ENCODE measurements at places on chromosomes 1 and 21. TPM values are rescaled to one million over a fixed set of nuclear protein-coding genes. Genes with fewer than 3 reads are reported as not detected.

- no peak for ATAC-seq
Observed at GRCh38 chr1:74502858-74503257, 9.6 kb downstream of the LRRC53 start.

- ATAC-seq, result peak; percentile 100
Observed at GRCh38 chr1:225777583-225778336, at the start of gene SRP9. Gene SRP9, plus strand, starts transcription at chr1:225777826. Its CDS starts 115 bp downstream, at chr1:225777941.

DNA sequence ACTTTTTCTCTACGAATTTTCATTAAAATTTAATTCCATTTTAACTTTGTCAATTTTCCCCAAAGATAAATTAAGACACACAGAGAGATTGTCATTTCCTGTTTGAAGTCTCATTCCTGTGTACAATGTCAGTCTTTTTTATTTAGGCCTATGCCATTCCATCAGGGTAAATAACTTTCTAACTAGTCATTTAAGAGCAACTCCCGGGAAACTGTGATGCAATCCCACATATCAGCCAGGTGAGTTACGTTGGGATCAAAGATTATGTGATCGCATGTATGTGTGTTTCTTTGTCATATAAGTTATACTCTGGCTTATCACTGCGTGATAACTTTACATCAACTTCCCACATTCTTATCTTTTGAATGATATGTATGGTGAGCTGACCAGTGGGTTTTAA lies 86.1 kb upstream of the S1PR1 start:
- no peak for ATAC-seq

DNA sequence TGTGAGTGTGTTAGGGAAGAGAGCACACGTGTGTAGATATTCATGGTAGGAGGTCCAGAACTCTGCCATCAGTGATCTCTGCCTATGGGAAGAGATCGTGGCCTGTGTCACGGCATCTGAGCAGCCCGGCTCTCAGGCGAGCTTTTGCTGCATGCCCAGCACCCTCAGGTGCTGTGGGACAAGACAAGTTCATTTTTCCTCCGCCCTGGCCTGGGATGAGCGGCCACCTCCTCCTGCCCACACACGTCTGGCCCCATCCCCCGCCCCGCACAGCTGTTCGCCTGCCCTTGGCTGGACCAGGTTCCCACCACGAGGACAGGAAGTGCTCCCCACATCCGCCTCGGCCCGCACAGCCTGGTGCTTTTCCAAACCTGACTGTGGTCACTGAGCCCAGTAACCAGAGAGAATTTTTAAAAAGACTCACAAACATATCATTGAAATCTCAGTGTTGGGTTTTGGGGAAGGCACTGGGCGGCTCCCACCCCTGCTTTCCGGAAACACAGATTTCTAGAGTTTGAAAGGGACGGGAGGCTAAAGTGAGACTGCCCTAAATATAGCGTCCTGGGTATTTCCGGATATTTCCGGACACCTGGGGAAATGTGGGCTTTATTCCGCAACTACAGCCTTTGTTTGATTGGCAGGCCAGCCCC lies 18.0 kb downstream of the BMP8A start:
- ATAC-seq, result peak; percentile 21

SPRR2F gene
- total RNA-seq, result 198 TPM

IGSF21 gene
- total RNA-seq, result not detected

GRCh38 chr1:229537894-229538293 lies 20.6 kb downstream of the ABCB10 start:
- no peak for ATAC-seq

DNA sequence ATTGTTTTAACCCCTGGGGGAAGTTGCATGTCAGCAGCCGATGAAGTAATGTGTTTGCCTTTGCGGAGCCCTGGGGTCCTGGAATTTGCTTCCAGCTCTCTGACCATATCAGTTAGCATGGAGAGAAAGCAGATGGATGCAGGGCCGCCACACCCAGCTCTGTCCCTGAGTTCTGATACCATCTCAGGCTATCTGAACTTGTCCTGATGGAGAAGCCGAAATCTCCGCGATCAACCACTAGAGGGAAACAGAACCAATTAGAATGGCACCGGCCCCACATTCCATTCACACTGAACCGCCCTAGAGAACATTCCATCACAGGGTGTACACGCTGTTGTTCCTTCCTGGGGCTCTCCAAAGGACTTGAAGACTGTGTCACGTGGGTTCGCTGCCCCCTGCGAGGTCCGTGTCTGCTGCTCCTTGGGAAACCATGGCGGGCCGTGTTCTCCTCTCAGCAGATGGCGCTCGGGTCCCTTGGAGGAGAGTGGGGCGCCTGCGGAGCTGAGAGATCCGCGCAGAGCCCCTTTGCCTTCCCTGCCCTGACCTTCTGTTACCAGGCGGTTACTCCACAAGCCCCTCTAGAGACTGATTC lies 75.4 kb downstream of the ABCA4 start:
- peak; percentile 96 for ATAC-seq

- ATAC-seq, result no peak
Observed at GRCh38 chr1:166914111-166914510, 38.0 kb upstream of the TADA1 start.

SPAG17 gene
- total RNA-seq, result 18.8 TPM

ANKRD65 gene
- 11.9 TPM for total RNA-seq

B4GALT3 gene
- 17.7 TPM for total RNA-seq

GRCh38 chr1:202149566-202149965 lies 5.0 kb upstream of the ARL8A start:
- no peak for ATAC-seq

DNA sequence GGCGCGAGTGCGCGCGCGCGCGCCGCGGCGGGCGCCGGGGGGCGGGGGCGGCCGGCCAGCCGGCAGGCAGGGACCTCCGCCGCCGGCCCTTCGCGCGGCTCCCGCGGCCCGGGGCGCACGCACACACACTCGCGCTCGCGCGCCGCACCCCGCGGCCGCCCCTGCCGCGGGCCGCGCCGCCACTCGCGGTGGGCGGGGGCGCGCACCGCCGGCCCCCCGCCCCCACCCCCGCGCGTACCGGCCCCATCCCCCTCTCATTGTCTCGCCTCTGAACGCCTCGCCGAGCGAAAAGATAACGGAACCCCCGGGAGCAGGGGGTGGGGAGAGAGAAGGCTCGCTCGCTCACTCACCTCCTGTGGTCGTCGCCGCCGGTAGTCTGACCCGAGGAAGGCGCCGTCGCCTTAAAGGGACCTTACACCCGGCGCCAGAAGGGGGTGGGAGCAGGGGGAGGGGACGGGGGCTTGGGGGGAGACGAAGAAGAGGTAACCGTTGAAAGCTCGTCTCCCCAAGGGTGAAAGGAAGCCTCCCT lies 428 bp downstream of the POGZ start:
- ATAC-seq, result peak; percentile 60

- ATAC-seq, result no peak
Observed at GRCh38 chr1:64287071-64287470, 83.6 kb downstream of the UBE2U start.

CD1B gene
- not detected for total RNA-seq

GRCh38 chr1:180252638-180253536 lies 22.8 kb downstream of the LHX4 start:
- ATAC-seq, result peak; percentile 65

GRCh38 chr1:40648200-40648599 lies 17.3 kb downstream of the RIMS3 start:
- no peak for ATAC-seq

DNA sequence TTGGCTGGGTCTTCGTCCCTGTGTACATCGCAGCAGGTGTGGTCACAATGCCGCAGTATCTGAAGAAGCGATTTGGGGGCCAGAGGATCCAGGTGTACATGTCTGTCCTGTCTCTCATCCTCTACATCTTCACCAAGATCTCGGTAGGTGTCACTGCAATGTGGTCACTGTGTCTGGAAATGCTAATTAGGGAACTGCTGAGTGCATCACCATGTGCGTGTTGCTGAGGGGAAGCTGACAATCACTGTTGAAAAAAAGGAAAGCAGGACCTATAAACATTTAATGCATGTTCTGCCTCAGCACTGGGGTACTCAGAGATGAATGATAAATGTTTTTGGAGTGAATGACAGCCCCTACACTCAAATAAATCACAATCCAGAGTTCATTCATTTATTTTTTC lies 6.8 kb downstream of the SLC5A9 start:
- no peak for ATAC-seq

DNA sequence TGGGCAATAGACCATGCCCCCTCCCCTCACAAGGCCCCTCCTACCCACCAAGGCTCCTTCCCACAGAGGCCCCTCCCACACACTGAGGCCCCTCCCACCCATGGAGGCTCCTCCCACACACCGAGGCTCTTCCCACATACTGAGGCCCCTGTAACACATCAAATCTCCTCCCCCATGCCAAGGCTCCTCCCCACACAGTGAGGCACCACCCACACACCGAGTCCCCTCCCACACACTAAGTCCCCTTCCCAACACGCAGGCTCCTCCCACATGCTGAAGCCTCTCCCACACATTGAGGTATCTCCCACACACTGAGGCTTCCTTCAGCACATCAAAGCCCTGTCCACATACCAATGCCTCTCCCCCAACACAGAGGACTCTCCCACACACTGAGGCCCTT lies 391.8 kb downstream of the CAMTA1 start:
- no peak for ATAC-seq

FCRL6 gene
- not detected for total RNA-seq

DNA sequence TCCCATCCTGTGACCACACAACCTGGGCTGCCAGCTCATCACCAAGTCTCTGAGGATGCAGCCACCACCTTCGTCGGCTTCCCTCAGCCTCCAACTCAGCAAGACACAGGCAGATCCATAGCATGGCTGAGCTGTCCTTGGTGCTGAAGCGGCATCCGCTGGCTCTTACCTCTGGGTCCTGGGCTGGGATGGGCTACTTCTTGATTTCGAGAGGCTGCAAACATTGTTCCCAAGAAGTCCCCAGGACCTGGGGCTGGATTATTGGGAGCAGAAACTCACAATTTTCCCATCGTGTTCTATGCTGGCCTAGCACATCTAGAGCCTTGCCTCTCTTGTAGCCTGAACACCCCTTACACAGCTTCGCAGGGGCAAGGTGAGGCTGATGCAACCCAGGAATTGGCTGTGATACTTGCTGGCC lies 24.9 kb upstream of the C1QA start:
- peak; percentile 53 for ATAC-seq

DNA sequence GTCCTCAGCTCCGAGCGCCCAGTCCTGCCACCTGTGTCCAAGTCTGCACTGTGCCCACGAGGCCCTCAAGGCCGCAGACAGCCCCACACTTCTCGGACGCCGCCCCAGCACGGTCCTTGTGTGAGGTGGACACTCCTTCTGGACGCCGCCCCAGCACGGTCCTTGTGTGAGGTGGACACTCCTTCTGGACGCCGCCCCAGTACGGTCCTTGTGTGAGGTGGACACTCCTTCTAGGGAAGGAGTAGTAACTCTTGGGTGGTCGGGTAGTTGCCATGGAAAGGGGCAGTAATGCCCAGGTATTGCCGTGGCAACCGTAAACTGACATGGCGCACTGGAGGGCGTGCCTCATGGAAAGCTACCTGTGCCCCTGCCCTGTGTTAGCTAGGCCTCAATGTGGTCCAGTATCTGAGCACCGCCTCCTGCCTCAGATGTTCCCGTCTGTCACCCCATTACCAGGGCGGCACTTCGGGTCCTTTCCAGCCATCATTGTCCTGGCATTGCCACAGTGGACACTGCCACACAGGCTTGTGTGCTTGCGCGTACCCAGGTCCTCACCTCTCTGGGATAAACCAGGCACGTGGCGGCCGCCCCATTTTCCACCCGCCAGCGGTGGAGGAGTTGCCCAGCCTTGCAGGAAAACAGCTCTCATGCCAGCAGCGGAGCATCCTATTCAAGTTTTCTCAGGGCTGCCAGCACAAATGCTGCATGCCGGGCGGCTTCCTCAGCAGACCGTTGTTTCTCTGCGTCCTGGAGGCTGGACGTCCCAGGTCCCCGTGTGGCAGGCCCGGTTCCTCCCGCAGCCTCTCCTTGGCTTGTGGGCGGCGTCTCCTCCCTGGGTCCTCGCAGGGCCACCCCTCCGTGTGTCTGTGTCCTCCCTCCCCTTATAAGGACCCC lies 40.8 kb upstream of the POFUT2 start:
- ATAC-seq, result no peak

DNA sequence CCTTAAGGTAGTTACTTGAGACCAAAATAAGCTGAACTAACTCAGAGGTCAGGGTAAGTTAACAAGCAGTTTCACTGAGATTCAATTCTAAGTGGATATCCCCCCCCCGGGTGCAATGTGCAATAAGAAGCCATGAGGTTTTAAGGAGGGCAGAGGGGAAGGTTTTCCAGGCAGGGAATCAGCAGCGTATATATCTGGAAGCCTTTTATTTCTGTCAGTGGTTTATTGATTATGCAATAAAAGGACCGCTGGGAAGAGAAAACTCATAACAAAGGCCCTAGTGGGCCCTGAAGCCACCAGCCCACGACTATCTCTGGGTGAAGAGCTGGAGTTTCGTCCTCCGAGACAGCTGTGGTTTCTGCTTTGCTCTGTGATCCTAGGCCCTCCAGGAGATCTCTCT lies 53.1 kb upstream of the CTPS1 start:
- no peak for ATAC-seq

DCST2 gene
- 1.3 TPM for total RNA-seq

ODF2L gene
- 23.0 TPM for total RNA-seq

DNA sequence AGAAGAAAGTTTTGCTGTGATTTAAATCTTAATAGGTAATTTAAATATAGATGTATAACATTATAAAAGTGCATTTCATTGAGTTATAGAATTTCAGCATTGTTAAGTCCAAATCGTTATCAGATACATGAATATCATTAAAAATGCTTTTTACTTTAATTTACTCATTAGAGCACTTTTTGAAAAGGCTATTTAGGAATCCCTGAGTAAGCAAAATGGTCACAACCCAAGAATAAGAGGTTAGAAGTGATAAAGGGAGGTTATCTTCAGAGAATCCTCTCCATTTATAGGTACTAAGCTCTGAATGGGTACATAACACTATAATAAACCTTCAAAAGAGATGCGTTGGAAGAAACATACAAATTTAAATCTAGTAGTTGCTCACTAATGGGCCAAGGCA lies 130.7 kb downstream of the SLC30A10 start:
- ATAC-seq, result no peak

MYOG gene
- not detected for total RNA-seq

- no peak for ATAC-seq
Observed at GRCh38 chr1:185916861-185917260, 182.7 kb downstream of the HMCN1 start.

DNA sequence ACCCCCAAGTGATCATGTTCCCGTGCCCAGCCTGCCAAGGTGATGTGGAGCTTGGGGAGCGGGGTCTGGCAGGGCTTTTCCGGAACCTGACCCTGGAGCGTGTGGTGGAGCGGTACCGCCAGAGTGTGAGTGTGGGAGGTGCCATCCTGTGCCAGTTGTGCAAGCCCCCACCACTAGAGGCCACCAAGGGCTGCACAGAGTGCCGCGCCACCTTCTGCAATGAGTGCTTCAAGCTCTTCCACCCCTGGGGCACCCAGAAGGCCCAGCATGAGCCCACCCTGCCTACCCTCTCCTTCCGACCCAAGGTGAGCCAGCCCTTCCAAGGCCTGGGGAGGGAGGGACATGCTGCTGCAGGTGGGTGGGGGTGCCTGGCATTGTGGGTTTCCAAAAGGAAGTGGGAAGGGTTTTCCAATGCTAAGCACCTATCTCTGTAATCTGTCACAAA lies 2.3 kb downstream of the TRIM46 start:
- ATAC-seq, result no peak

Measured in esophagus mucosa (tissue), 1 donor.